ENCODE measurements at places on chromosomes 4 and X.
A peak's percentile ranks its signal among the peaks of the same experiment; 100 is the strongest.

DNA sequence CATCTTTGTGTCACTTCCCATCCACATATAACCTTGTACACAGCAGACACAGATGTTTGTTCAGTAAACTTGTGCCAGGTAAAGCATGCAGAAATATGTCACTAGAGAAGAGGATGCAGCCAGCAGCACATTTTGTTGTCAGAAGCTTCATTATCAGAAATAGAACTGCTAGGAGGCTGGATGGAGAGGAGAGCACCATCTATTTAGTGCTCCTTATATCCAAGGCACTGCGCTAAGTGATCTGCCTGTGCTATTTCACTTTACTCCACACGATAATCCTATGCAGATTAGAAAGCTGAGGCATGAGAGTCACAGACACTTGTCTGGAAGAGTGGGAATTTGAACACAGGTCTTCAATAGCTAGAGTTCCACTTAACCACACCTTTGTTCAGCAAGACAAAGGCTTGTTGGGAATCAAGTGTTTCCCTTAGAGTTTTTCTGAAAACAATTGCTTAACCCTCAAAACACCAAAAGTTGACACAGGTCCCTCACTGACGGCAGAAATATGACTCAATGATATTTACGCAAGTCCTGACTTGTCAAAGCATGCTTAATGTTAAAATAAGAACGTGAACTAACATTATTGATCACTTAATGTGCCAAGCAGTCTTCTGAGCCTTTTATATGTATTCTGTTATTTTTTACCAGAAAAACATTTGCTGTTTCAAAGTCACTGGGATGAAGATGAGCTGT, 1.2 kb upstream of the QDPR start:
- DNase-seq, result no peak

GRCh38 chr4:48693856-48694574, 86.1 kb downstream of the FRYL start:
- DNase-seq, result no peak

DNA sequence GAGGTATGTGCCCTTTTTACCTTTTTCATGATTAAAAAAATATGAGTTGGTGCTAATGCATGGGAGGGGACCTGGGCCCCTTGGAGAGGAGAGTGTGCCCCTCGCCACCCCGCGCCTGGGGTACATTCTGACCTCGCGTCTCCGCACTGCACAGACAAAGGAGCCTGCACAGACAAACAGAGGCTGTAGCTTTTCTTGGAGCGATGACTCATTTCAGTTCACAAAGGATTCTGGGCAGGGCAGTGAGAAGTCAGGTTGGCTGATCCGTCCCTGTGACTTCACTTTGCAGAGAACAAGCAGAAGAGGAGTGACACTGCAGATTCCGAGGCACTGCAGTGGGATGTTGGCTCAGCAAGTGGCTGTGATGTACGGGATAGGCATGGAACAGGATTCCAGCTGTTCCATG, 82.9 kb downstream of the STOX2 start:
- DNase-seq, result no peak

DNA sequence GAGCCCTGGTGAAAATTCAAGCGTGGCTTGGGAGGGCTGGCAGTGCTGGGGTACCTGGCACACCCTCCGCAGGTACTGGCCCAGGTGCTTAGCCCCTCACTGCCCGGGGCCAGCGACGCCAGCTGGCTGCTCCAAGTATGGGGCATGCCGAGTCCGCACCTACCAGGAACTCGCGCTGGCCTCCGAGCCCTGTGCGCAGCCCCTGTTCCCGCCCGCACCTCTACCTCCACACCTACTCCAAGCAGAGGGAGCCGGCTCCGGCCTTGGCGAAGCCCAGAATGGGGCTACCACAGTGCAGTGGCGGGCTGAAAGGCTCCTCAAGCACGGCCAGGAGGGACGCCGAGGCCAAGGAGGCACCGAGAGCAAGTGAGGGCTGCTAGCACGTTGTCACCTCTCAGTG, 14.9 kb upstream of the DHX15 start:
- no peak for DNase-seq

DNA sequence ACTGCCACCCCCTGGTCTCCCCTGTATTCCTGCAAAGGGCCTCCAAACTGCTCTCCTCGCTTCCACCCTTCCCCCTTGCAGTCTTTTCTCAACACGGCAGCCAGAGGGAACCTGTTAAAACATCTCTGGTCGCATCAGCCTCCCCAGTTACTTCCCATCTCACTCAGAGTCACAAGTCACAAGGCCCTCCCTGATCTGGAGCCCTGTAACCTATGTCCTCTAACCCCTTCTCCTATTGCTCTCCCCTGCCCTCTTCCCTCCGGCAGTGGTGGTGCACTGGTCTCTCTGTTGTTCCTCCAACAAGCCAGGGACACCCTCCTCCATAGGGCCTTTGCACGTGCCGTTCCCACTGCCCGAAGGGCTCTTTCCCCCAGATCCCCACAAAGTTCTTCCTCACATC, 73.2 kb downstream of the SH3KBP1 start:
- DNase-seq, result peak; percentile 26

GRCh38 chrX:16999275-16999674, 52.8 kb downstream of the REPS2 start:
- DNase-seq, result no peak

GRCh38 chrX:120136840-120137239, 21.1 kb upstream of the RHOXF1 start:
- DNase-seq, result no peak

DNA sequence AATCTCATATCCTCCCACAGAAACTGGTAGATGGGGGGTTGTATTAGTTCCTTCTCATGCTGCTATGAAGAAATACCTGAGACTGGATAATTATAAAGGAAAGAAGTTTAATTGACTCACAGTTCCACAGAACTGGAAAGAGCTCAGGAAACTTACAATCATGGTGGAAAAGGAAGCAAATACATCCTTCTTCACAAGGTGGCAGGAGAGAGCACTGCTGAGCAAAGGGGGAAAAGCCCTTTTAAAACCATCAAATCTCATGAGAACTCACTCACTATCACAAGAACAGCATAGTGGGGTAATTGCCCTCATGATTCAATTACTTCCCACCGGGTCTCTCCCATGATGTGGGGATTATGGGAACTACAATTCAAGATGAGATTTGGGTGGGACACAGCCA, 250.5 kb upstream of the GPRIN3 start:
- DNase-seq, result no peak

DNA sequence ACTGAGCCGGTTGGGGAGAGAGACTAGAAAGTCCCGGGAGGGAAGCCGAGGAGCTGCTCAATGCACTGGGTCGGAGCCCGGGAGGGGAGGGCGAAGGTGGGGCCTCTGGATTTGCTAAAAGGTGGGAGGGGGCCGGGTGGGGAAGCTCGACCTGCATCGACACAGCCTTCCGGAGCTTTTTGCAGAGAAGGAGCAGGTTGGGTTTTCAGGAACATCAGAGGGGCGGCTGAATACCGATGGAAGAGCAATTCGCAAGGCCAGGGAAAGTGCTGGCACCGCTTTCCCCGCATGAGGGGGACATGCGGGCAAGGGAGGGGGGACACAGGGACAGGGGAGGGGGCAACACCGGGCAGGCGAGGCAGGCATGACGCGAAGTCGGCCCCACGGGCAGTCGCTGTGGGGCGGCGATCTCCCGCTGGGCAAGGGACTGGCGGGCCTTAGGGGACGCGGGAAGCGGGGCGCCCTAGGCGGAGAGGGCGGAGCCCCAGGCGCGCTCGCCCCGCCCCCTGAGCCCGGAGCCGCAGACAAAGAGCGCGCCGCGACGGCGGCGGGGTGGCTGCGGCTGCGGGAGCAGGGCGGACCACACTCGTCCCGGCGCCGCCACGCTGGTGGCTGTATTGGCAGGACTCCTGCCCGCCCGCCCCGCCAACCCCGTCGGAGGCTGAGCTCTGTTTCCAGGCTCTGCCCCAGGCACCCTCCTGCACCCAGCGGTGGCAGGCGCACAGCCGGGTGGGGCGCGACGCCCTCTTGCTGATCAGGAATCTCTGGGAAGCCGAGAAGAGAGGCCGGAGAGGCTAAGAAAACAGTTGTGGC, 11.6 kb downstream of the PDZD4 start:
- peak; percentile 66 for DNase-seq

- no peak for DNase-seq
Observed at GRCh38 chr4:79576429-79576753, 168.4 kb upstream of the GK2 start.

DNA sequence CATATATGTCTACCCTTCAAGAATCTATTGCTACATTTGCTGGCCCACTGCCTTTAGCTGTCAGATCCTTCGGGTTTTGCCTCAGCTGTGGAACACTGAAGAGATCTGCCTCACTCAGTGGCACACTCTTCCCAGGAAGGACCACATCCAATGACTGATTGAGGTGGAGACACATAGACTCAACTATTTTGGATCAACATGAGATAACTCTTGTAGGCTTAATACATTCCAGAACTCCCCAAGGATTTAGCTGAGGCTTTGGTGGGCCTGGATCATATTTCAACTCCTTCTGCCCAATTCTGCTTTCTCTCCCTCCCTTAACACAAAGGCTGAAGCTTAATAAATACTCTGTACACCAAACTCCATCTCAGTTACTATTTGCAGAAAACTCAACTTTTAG, 100.5 kb downstream of the CORIN start:
- no peak for DNase-seq

- peak; percentile 41 for DNase-seq
Observed at GRCh38 chr4:3267576-3268394, 18.8 kb downstream of the MSANTD1 start.

GRCh38 chr4:3226467-3226866, 22.5 kb upstream of the MSANTD1 start:
- DNase-seq, result no peak

GRCh38 chr4:150069353-150069752, 8.9 kb upstream of the DCLK2 start:
- no peak for DNase-seq

GRCh38 chr4:3832536-3833220, 66.5 kb downstream of the ADRA2C start:
- DNase-seq, result no peak

GRCh38 chr4:535181-535923, 36.3 kb downstream of the PIGG start:
- DNase-seq, result no peak

DNA sequence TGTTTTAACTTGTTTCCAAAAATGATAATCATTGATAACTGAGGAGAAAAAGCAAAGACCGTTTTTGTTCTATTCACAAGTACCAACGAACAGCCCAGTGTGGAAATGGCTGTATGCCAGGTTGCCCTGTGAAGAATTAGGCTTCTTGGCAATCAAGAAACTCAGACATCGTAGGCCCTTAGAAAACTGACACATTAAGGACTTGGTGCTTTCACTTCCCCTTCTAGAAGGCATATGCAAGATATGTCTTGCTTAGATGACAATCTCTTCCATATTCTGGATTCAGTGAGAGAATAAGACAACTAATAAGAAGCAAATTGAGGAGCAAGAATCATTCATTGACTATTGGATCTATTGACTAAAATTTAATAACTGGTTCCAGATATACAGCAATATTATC, 56.6 kb downstream of the ANAPC10 start:
- no peak for DNase-seq

GRCh38 chr4:19945979-19946380, 305.7 kb upstream of the SLIT2 start:
- DNase-seq, result no peak

- DNase-seq, result no peak
Observed at GRCh38 chr4:165136529-165136928, 23.9 kb upstream of the TMEM192 start.

- no peak for DNase-seq
Observed at GRCh38 chr4:17024425-17024824, 126.0 kb upstream of the LDB2 start.

DNA sequence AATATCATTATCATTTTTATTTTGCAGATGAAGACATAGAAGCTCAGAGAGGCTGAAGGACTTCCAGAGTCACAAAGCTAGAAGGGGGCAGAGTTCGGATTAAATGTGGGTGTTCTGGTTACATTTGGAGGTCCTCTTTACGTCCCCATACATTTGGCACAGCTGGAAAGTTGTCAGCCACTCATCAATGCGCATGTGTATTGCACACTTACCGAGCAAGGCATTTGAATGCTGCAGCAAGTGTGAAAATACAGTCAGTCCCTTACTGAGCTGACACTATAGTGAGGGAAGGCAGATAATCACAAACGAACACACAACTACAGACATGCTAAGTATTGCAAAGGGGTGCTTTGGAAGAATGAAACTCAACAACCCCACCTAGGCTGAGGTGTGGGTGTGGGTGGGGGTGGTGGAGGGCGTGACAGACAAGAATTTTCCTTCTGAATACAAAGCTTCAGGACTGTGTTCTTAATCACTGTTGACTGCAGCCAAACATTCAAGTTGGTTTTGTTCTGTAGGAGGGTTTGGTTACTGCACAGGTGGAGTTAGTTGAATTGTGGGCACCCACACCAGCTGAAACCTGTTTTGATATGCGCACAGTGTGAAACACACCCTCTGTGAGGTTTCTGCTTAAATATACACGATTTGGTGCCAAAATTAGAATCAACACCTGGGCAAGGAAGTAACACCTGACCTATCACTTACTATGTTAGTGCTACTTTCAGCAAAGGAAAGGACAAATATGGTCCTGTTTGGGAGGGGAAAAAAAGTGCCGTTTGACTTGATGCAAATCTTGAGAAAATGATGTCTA, 72.4 kb downstream of the COQ2 start:
- no peak for DNase-seq

GRCh38 chrX:5417381-5417780, 811.3 kb downstream of the NLGN4X start:
- DNase-seq, result no peak

DNA sequence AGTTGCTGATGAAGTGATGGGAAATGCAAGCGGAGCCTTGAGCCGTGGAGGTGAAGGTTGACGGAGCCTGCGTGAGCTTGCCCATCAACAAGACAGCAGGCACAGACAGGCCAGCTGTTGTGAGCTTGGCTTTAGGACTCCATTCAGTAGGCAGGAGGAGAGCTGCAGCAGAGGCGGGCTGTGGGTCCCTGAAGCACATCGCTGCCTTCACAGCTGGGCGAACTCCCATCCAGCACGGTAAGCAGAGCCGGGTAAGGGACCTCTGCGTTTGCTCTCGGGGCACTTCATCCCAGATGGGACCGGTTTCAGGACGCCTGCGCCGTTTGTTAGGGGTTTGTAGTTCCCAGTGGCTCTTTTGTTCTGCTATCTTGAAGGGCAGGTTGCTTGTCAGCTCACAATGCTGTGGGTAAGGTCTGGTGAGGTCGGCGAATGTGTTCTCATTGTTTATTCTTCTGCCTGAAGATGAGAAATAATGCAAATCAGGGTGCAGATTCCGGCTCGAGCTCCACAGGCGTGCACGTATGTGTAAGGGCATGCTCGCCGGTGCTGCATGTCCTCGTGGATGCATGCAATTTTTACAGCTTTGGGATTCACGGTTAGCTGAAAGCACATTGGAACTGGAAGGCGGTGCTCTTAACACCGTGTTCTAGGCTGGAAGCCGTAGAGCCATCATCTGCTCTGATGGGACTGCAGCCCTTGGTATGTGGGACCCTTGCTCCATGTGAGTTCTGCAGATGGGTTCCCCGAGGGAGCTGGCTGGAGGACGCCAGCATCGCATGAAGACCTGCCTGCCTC, 54.6 kb upstream of the CLDN34 start:
- DNase-seq, result peak; percentile 28

DNA sequence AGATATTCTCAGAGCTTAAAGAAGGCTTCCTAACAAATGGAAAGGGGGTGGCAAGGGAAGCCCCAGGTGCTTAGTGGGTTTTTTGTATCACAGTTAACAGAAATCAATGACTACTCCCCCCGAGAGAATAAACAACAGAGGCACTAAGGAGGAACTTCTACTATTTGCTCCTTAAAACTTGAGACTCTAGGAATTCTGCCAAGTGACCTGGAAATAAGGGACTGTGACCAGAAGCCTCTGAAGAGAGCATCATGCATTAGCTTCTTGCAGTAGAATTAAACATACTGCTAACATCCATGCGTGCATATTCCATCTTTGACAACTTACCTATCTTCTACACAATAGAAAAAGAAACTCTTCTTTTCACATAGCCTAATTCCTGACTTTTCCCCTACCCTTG, 86.8 kb downstream of the CAMK2D start:
- no peak for DNase-seq

GRCh38 chr4:18021470-18021719, 160 bp downstream of the LCORL start:
- DNase-seq, result no peak
